ENCODE measurements at places on chromosomes 2 and 18. TPM values are rescaled to one million over a fixed set of nuclear protein-coding genes. Genes with fewer than 3 reads are reported as not detected.

TNS1 gene
- 2.0 TPM for total RNA-seq

CCDC68 gene
- total RNA-seq = not detected

CASP10 gene
- total RNA-seq = 22.6 TPM

DNA sequence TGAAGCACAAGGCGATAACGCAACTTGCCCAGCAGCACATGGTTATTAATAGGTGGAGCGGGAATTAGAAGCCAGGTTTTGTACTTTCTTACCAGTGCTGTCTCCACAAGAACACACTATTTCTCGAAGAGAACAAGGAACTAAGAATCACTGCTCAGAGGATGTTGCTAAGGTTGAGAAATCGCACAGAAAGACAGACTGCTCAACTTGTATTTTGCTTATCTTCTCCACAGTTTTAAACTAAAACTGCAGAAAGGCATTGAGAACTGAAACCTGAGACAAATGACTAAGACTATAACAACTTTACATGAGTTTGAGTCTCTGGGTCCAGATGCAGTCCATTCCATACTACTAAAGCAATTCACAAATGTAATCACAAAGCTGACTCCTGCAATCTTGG lies 6.2 kb downstream of the PRKD3 start:
- no peak for DNase-seq

DNA sequence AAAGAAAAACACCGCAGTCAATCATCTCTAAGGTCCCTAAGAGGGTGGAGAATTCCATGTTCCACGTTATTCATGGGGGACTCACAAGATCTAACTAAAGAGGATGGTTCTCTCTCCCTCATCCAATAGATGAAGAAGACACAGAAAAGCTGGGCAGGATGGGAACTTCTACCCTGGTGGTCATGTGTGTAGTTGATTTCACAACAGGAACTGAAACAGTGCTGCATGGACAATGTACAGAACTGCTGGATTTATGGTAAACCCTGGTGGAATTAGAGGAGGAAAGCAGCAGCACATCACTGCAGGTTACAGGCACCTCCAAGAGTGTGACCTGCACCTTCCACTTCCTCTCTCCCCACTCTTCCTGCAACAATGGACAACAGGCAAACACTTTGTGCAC lies 31.4 kb downstream of the FECH start:
- no peak for DNase-seq

GRCh38 chr2:26874514-26874913 lies 26.6 kb downstream of the DPYSL5 start:
- DNase-seq = no peak

- no peak for DNase-seq
Measured at GRCh38 chr18:48575301-48575657, 36.4 kb downstream of the CTIF start.

GRCh38 chr18:22572341-22572740 lies 154.6 kb upstream of the CTAGE1 start:
- DNase-seq = no peak

All from activated CD8-positive, alpha-beta T cell treated with anti-CD3 and anti-CD28 coated beads for 36 hours (primary cell).